ENCODE measurements at places on chromosomes 11 and 22.
A peak's percentile ranks its signal among the peaks of the same experiment; 100 is the strongest.

GRCh38 chr22:37280718-37281117 lies 1.6 kb upstream of the CYTH4 start:
- DNase-seq = no peak

DNA sequence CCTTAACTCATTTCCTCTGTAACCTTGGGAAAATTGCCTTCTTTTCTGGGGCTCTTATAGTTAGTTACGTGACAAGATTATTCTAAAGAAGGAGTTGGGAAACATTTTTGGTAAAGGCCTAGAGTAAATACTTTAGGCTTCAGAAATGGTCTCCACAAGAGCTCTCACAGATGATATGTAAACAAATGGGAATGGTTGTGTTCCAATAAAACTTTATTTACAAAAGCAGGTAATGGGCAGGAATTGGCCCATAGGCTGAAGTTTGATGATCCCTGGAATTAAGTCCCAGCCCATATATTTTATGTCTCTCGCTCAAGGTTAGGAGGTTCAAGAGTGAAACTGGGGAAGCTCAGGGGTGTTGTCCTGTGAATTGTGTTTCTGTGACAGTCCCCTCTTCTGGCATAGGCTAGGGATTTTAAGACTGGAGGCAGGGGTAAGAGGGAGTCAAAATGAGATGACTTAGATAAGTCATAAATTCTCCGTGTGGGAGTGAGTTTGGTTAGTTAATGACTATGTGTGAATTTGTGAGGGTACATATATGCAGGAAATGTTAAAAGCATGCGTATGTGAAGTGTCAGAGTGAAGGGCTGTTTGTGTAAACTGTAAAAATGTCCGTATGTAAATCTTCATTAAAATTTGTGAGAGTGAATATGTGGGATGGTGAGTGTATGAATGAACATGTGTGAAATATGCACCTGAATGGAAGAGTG lies 7.4 kb upstream of the OR52B4 start:
- DNase-seq = no peak

DNA sequence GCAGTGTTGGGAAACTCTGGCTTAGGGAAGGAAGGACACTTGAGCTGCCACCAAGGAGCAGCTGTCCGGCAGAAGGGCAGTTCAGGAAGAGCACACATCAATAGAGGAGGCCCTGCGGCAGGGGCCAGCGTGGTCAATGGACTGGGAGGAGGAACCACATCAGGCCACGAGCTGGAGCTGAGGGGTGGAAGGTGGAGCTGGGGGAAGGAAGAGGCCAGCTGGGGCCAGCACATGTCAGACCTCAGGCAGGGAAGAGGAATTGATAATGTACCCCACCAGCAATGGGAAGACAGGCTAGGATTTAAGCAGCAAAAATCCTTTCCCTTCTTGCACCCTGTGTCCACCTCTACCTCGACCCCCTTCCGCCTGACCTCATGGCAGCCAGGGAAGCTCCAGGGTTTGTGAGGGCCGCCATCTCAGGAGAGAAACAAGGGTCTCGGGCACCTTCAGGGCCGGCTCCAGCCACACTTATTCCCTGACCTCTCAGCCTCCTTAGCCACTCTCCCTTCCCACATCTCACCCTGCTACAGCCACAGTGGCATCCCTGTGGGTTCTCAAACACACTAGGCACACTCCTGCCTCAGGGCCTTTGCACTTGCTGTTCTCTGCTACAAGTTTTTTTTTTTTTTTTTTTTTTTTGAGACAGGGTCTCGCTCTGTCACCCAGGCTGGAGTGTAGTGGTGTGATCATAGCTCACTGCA lies 157.8 kb upstream of the GRK3 start:
- no peak for DNase-seq

GRCh38 chr11:82004537-82005213 lies 729.0 kb downstream of the FAM181B start:
- DNase-seq = no peak

DNA sequence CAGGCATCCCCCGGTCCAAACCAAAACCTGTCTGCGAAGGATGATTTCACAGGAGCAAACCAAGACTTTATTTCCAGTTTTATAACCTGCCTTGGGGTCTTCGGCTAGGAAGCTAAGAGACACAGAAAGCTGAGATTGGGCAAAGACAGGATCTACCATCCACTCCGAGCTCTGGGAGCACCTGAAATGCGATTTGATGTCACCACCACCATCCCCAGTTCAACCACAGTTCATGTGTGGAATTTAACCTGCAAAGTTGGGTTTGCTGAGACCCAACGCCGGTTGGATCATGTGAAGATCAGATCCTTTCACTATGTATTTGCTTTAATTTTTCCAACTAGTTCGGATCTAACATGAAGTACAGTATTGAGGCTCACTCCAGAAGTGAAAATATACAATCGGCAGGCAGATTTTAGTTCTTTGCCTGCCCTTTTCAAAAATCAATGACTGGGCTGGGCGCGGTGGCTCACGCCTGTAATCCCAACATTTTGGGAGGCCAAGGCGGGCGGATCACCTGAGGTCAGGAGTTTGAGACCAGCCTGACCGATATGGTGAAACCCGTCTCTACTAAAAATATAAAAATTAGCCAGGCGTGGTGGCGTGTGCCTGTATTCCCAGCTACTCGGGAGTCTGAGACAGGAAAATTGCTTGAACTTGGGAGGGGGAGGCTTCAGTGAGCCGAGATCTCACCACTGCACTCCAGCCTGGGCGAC lies 1.4 kb upstream of the C11orf24 start:
- no peak for DNase-seq

- no peak for DNase-seq
Measured at GRCh38 chr11:111230122-111230465, 15.4 kb upstream of the POU2AF2 start.

DNA sequence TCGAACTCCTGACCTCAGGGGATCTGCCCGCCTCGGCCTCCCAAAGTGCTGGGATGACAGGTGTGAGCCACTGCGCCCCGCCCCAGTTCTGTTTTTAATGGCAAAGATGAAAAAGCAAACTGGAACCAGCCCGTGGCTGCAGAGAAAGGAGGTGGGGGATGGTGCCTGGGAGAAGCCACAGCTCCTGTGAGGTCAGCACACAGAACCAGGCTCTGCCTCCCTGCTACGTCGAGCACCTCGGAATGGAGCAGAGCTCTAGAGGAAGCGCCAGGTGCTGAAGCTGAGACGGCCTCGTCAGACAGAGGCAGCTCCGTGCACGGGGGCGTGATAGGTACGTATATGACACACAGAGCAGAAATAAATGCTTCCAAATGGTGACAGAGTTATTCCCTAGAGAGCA lies 8.5 kb downstream of the DRD4 start:
- DNase-seq = no peak

DNA sequence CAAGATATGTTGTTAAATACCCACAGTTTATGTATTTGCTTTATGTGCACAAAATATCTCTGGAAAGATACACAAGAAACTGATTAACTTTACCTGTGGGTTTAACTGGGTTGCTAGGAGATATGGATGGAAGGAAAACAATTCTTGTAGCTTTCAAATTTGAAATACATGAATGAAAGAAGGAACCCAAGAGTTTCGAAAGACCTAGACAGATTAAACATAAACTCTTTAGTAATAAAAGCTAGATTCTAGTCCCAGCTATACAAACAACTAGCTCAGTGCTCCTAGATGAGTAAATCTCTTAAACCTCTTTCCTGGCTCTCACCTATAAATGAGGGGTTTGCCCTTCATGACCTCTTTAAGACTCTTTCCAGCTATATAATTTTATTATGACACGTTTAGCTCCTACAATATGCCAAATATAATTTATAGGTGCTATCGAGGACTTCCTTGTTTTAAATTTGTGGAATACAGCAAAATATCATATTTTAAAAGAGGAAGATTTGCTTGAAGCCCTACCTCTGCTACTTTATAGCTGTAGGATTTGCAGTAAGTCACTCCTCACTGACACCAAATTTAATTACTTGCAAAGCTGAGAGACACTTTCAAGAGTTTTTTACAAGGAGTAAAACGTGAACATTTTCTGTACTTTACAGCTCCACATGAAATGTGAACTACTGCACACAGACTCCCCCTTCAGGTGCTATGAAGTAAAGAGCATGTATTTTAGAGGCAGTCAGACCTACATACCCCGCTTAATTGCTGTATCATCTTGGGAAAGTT lies 50.7 kb downstream of the RRAS2 start:
- DNase-seq = peak; percentile 25

DNA sequence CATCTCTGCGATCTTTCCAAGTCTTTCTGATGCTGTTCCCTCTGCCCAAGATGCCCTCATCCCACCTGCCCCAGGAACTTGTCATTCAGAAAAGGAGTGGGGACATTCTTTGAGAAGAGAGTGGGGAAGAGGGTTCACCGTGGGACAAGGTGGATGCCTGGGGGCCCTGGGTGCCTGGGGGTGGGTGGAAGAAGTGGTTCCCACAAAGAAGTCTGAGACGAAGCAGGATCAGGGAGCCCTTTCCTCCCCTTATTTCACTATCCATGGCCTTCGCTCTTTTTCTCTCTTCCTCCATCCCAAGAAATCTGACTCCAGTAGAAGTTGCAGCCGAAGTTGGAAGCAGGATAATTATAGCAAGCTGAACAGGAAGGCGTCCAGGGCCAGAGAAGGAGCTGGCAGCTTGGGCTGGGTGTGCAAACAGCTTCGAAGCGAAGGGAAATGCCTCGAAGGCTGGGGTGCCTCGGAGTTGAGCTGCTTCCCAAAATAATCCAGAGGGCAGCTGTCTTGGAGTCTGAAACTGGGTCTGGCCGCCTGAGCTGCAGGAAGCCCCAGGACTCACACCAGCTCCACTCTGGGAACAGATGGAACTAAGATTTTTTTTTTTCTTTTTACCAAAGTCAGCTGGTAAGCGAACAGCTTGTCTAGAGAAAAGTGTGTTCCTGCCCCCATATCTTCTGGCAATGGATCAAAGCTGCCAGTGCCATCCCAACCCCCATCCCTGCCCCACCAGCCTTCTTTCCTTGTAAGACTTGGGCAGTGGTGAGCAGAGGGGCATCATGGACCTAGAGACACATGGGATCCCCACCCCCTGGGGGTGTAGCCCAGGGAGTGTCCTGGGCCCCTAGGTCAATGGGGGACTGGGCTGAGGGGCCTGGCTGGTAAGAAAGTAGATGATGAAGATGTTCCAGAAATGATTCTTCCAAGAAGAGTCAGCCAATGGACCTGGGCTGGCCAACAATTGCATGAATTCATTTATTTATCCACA lies 31.5 kb downstream of the PARVG start:
- no peak for DNase-seq

- no peak for DNase-seq
Measured at GRCh38 chr11:116938471-116939070, 101.1 kb upstream of the APOA1 start.

DNA sequence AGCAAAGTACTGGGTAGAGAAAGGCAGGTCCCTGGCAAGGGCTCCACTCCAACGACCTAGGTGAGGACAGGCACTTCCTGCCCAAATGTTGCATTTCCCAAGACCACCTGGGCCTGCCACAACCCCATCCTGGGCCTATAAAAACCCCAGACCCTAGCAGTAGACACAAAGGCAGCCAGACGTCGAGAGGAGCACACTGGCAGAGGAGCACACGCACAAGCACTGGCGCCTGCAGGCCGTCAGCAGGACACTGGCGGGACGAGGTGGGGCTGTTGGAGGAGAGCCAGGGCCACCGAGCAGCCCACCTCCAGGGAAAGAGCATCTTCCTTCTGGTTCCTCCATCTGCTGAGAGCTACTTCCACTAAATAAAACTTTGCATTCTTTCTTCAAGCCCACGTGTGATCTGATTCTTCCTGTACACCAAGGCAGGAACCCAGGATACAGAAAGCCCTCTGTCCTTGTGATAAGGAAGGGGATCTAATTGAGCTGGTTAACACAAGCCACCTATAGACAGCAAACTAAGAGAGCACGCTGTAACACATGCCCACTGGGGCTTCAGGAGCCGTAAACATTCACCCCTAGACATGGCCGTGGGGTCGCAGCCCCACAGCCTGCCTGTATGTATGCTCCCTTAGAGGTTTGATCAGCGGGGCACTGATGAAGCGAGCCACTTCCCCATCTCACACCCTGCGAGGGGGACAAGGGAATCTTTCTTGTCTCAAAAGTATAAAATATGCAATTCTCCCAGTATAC lies 89.7 kb upstream of the MTMR2 start:
- no peak for DNase-seq

- no peak for DNase-seq
Measured at GRCh38 chr11:21615955-21616371, 576.9 kb upstream of the ANO5 start.

- no peak for DNase-seq
Measured at GRCh38 chr11:48063424-48063978, 83.1 kb downstream of the PTPRJ start.

GRCh38 chr22:38313384-38313955 lies 3.8 kb downstream of the CSNK1E start:
- DNase-seq = no peak

- DNase-seq = peak; percentile 18
Measured at GRCh38 chr11:33980897-33981296, 70.6 kb upstream of the CAPRIN1 start.

GRCh38 chr22:42243802-42244060 lies 26.7 kb downstream of the TCF20 start:
- no peak for DNase-seq

GRCh38 chr22:38952281-38952993 lies 5.0 kb upstream of the APOBEC3A start:
- DNase-seq = no peak

- no peak for DNase-seq
Measured at GRCh38 chr22:44183287-44183588, 2.5 kb downstream of the PARVG start.

DNA sequence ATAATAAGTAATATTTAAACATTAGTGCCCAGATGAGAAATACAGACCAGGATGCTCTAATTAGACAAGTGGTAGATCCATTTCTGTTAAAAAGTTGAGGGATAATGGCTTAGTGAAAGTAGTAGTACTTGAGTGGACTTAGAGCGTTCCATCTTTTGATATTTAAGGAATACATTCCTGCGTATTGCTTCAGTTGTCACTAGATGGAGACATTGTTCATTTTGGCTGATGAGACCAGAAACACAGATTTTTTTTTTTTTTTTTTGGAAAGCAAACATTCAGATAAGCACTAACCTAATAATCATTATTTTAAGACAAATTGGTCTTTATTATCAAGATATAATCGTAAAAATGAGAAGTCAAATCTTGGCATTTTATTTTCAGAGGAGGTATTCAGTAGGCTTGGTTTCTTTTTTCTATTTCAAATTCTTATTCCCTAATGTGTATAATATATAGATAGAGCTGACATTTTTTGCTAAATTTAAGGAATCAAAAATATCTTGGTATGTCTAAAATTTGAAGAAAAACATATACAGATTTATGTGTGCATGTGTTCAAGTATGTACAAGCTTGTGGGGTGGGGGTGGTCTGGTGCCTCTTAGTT lies 92.9 kb downstream of the DYNC2H1 start:
- peak; percentile 7 for DNase-seq

GRCh38 chr22:44537467-44537866 lies 39.4 kb upstream of the RTL6 start:
- DNase-seq = no peak

- DNase-seq = no peak
Measured at GRCh38 chr22:39277142-39277607, 32.4 kb upstream of the PDGFB start.

GRCh38 chr22:36252754-36253522 lies at the start of gene APOL1:
APOL1 (plus strand) TSS chr22:36253133; CDS start chr22:36254956, 1,823 bp downstream.
- DNase-seq = no peak

Data from NCI-H748 treated with DMSO at 0.1 percent for 48 hours (cell line).